ENCODE measurements at places on chromosomes 16 and 17.
A peak's percentile ranks its signal among the peaks of the same experiment; 100 is the strongest.

GRCh38 chr16:12268606-12269005 is 292.1 kb downstream of the SNX29 start:
- no peak for DNase-seq

- DNase-seq, result peak; percentile 6
Observed at GRCh38 chr16:9567666-9568065, 476.2 kb downstream of the HAPSTR1 start.

DNA sequence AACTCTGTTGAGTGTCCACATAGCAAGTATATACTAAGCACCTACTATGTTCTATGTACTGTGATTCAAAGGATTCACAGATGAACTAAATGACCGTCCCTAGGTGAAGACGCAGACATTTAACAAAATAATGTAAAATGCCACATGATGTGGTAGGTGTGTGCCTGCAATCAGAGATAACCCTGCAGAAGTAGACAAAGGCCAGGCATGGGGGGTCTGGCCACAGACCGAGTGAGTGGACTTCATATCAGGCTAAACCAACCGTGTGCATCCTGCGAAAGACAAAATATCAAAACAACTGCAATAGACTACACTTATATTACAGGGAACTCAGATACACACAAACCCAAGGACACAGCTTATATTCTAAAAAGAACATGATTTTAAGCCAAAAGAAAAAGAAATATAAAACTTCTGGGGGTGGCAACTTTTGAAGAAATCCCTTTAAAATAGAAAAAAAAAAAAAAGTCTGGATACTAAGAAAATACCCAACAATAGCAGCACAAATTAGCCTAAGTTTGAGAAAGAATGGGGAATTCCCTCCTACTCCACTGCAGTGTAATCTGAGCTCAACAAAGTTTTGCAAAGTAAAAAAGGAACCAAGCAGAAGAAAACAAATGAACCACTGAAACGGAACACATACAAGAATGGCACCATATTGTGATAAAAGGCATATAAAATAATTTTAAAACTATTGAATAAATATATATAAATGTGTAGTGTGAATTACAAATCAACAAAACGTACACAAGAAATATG is 12.3 kb downstream of the HSDL1 start:
- no peak for DNase-seq

DNA sequence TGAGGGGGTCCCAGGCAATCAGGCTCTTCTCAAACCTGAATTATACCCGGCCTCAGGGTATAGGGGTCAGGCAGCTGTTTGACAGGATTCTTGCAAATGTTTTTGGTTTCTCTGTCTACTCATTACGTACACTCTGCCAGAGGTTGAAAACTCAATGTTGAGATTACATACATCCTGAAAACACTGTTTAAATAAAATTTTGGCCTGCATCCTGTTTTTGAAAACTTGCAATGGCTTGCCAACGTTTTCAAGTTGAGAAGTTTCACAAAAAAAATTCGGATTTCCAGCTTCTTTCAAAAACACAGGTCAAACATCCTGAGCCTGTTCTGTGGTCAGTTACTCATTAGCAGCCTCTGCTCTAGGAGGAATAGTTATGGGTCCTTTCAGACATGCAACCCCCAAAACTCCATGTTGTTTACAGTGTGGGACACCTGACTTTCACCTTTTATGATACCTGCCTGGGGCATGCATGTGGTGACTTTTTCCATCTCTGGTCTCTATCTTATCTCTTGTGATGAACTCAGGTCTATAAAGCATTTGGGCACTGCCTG is 577.8 kb downstream of the WWOX start:
- no peak for DNase-seq

- DNase-seq, result peak; percentile 25
Observed at GRCh38 chr16:29777576-29778350, at the start of gene ZG16. Gene ZG16 (plus strand): TSS chr16:29778256. CDS start chr16:29779267, 1,011 bp downstream.

GRCh38 chr17:16215965-16216316 is 607 bp upstream of the NCOR1 start:
- DNase-seq, result peak; percentile 24

GRCh38 chr16:85868495-85868894 is 30.5 kb upstream of the IRF8 start:
- DNase-seq, result no peak

- no peak for DNase-seq
Observed at GRCh38 chr17:46773676-46774075, 44.8 kb downstream of the WNT3 start.

- no peak for DNase-seq
Observed at GRCh38 chr17:65054602-65055001, 1.9 kb downstream of the GNA13 start.

DNA sequence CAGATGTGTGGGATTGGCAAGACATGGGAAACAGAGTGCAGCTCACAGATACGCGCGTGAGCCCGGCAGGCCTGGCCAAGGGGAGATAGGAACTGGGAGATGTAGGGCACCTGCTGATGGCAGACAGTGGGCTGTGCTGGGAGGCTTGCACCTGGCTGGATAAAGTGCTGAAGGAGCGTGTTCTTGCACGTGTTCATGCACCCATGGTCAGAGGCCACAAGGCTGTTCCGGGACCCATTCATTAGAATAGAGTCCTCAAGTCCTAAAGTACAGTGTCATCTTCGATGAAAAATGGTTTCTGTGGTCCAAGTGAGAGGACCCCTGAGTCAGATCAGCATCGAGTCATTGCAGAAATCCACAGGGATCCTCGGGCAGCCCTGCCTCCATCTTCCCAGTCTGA is 236.4 kb downstream of the CCDC182 start:
- no peak for DNase-seq

- DNase-seq, result no peak
Observed at GRCh38 chr16:79505344-79505743, 95.2 kb downstream of the MAF start.

DNA sequence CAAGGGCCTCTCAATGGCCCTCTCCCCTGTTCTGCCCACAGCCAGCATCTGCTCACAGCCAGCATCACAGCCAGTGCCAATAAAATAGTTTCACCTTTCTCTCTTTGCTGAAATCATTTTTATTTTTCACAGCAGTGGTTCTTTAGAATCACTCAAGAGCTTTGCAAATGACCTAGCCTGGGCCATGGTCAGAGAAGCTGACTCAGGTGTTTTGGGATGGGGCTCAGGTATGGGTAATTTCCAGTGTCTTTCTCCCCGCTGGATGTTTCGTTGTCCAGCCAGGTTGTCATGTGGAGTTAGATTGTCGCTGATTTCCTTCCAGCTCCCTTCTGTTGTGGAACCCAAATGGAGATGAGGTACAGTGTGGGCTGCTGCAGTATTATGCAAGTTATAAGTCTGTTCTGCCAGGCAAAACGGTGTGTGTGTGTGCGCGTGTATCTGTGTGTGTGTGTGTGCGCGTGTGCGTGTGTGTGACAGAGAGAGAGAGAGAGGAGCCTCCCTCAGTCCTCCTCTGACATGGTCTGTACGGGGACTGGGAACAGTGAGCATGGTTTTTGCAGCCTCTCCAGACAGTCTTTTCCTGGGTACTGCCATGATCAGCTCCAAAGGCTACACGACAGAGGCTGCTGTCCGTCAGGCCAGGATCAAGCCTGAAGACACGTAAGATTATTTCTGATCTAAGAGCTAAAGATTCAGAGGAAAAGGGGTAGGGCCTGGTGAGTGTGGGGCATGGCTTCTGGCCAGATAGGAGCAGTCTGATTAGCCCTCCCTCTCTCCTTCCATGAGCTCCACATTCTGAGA is 1.4 kb upstream of the PMP22 start:
- DNase-seq, result no peak

DNA sequence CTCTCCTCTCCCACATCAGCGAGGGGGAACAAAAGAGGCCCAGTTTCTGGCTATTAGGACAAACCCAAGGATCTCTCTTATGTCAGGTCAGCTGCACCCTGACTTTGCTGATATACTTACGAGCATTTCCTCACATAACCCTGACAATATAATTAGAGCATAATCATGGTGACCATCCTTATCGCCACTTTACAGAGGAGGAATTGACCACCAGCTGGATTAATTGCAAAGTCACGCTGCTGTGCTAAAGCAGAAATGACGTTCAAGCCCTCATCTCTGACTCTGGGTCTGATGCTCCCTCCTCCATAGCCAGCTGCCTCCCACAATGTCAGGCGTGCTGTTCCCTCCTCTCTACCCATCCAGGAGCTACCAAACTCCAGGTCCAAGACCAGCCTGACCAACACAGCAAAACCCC is 42.6 kb downstream of the TRARG1 start:
- no peak for DNase-seq

- DNase-seq, result no peak
Observed at GRCh38 chr16:52257534-52257933, 289.4 kb downstream of the TOX3 start.

DNA sequence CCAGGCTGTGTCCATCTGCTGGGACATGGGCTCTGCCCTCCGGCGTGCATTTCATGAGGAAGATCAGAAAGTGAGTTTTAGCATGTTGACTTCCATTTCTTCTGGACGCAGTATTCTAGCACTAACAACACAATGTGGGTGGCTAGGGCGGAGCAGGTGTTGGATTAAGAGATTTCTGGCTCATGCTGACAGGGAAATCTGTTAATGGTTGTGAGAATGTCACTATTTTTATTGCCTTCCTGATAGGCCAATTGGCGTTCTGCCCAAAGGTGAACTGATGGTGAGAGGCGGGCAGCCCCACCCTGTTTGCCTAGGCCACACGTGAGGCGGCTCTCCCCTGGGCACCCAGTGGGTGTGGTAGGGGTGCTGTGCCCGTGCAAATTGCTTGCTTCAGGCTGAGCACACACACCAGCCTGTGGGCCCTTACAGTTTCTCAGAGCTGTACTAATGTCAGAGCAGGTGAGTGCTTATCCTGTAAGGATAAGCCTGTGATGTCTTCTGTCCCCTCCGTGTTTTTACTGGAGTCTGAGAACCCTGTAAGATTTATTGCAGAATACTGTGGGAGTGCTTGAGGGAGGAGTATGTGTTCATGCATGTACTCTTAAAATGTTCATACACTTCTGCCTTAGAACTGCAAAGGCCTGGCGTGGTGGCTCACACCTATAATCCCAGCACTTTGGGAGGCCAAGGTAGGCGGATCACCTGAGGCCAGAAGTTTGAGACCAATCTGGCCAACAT is 30.9 kb downstream of the PGS1 start:
- DNase-seq, result peak; percentile 81

DNA sequence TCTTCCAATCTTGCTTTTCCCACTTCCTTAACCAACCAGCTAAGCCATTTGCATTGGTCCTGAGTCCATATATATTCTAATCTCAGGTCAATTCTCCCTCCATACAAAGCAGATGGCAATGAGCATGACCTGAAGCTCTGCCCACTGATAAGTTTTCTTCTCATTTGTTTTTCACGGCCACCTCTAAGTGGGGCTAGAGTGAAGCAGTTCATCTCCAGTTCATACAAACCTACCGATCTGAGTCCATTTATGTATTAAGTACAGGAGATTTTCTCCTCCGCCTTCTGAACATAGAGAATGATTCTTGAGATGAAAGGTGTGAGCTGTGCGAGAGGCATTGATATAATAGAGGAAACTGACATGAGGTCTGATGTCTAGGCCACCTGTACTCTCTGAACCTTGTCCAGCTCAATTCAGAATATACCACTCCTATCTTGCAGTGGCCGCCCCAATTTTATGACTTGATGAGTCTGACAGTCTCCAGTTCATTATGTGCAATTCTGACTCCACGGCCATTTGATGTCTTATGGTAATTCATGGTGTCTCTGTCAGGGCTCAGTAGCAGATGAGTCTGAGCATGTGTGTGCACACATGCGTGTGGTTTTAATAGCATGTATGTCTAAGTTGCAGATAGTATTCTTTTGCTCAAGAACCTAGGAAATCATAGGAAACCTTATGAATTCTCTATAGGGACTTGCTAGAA is 329.8 kb downstream of the PMP22 start:
- no peak for DNase-seq

- DNase-seq, result no peak
Observed at GRCh38 chr17:36614933-36615332, 13.6 kb downstream of the MRM1 start.

GRCh38 chr16:70749006-70749678 is 51.8 kb downstream of the VAC14 start:
- peak; percentile 52 for DNase-seq

GRCh38 chr16:8854298-8854948 is 14.4 kb downstream of the CARHSP1 start:
- no peak for DNase-seq

DNA sequence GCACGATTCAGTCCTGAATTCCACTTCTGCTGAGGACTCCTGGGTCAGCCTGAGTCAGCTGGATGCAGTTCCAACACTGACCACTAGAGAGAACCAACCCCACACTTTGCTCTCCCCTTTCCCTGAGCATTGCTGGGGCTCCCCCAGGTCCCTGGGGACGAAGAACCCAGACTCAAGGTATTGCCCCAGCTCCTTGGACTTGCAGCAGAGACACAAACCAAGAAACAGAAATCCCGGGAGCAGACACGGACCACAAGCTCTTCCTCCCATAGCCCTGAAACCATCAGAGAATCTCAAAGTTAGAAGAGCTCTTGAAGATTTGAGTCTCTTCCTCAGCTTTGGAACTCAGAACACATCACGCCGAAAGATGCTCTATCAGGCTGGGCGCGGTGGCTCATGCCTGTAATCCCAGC is 678 bp upstream of the GH1 start:
- peak; percentile 3 for DNase-seq

GRCh38 chr16:68290450-68290849 is 20.3 kb downstream of the SLC7A6OS start:
- no peak for DNase-seq

- no peak for DNase-seq
Observed at GRCh38 chr16:68046106-68046505, 23.0 kb downstream of the DUS2 start.

DNA sequence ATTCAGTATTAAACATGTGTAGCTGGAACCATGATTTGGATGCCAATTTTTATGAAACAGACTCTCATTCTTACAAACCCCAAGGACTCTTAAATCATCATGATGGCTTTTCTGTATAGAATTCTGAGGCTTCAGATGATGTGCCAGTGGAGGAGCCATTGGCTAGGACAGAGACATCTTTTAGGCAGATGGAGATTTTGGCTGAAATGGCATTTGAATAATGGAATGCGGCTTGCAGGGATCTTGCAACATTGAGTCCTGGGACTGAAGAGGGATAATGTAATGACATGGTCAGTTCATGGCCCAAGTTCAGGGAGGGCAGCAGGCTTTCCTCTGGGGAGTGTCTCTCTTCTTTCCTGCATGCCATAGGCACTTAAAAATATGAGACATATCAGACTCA is 172.4 kb downstream of the ABCA8 start:
- DNase-seq, result no peak

DNA sequence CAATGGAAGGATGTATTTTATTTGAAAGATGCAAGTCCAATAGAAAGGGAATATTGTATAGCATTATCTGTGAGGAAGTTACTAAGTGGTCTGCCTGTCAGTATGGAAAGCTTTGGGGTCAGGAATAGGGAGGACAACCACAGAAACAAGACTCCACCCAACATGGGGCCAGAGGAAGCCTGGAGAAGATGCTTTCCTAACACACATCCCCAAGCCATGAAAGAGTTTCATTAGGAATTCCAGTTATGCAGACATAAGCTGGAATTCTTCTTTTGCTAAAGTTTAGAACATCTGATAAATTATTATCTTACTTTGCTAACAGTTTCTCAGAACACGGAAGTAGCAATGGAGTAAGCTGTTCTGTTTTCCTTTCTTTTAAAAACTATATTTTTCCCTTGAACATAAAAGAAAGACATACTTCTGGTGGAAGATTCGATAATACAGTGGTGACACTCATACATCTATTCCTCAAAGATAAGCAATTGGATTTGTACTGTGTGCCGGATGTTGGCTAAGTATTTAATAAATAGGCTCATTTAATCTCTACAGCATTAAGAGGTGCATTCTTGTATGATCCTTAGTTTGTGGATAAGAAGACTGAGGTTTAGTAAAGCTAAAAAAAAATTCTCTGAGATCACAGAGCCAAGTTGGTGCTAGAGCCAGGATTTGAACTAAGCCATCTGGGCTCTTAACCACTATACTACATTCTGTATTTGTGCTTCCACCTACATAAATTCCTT is 51.0 kb upstream of the GAS7 start:
- DNase-seq, result no peak
